ENCODE measurements at places on chromosomes 16 and 17. TPM values are rescaled to one million over a fixed set of nuclear protein-coding genes. Genes with fewer than 3 reads are reported as not detected.

DNA sequence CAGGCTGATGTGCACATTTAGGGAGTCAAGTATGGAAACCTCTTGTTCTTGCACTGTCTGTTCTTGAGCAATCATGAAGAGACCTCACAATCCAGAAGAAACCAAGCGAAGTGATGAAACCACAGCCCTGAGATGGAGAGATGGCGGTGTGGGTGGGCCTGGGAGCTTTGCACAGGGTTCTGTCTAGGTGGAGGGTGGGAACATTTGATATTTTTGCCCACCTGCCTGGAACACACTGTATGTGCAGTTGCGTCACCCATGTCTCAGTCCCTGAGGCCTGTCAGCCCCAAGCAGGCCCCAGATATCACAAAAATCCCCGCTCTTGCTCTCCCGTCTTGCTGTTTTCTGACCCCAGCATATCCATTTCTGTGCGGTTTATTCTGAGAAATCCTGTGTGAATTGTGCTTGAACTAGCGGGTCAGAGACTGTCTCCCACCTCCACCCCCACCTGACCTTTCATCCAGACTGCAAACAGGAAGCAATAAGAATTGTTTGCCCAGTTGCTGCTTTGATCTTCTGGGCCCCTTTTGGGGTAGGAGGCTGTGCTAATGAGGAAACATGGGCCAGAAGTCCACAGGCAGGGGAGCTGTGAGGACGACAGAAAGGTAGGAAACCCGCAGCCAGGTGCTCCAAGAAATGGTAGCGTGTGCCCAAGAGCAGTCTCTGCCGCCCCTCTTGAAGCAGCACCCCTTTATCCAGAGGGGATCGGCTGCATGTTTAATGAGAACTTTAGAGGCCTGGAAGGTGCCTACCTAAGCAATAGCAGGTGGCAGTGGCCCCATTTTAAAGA, 183.8 kb downstream of the CCDC182 start:
- H3K4me1 ChIP-seq = peaks cover 59% of the 10 kb centered on the region
- H3K4me3 ChIP-seq = no peak overlapping the region
- no peak overlapping the region for H3K27ac ChIP-seq
- peaks cover 9% of the 10 kb centered on the region for H3K27me3 ChIP-seq
- no peak for DNase-seq

DNA sequence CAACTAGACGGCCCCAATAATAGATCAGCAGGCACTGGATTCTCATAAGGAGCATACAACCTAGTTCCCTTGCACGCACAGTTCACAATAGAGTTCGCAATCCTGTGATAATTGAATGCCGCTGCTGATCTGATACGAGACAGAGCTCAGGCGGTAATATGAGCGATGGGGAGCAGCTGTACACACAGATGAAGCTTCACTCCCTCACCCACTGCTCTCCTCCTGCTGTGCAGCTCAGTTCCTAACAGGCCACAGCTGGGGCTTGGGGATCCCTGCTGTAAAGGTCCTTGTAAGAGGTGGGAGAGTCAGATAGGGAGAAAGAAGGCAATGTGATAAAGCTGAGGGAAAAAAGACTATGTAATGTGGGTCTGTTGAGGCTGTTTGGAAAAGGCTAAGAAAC, 577.5 kb downstream of the RBFOX1 start:
- H3K36me3 ChIP-seq = peaks cover 9% of the 10 kb centered on the region
- H3K27ac ChIP-seq = no peak overlapping the region
- no peaks in the 10 kb centered on the region for H3K4me1 ChIP-seq
- no peak for DNase-seq
- H3K4me3 ChIP-seq = no peak overlapping the region

DNA sequence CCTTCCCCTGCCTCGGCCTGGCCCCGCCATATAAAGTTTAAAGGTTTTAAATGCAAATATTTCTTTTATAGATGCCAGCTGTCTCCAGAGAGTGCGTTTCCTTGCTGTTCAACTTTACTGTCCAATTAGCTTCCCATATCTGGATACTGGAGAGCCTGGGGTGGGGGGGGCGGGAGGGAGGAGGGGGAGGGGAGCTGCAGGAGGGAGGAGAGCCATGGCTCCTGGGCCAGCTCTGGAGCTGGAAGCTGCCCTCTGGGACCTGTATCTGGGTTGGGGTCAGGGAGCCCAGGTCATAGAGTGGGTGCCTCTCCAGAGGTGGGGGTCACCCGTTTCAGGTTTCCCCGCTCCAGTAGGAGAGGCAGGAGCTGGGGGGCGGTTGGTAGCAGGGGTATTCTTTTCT, 6.2 kb upstream of the GSE1 start:
- DNase-seq = no peak
- H3K36me3 ChIP-seq = no peaks in the 10 kb centered on the region
- H3K27ac ChIP-seq = peak overlapping the region; percentile 75
- H3K4me3 ChIP-seq = peak overlapping the region; percentile 74
- peaks cover 49% of the 10 kb centered on the region for H3K4me1 ChIP-seq

DNA sequence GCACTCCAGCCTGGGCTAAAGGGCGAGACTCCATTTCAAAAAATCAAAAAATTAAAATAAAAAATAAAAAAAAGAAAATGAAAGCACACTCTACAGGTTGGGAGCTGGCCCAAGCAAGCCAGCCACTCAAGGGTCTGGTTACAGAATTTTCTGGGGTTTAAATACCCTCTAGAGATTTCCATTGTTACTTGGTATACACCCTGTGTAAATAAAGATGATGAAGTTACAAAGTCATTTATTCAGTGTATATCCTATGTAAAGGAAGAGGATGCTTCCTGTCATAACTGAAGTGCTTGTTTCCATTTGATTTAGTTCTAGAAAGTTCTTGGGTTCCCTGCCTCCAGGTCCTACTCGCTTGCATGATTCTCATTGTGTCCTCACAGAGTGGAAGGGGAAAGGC, 79.9 kb upstream of the C17orf78 start:
- H3K27ac ChIP-seq = no peak overlapping the region
- no peak overlapping the region for H3K4me3 ChIP-seq
- no peak for DNase-seq
- peaks cover 2% of the 10 kb centered on the region for H3K27me3 ChIP-seq
- H3K4me1 ChIP-seq = peaks cover 30% of the 10 kb centered on the region

- H3K4me1 ChIP-seq = peaks cover 5% of the 10 kb centered on the region
- DNase-seq = no peak
- no peaks in the 10 kb centered on the region for H3K36me3 ChIP-seq
- H3K4me3 ChIP-seq = no peak overlapping the region
- H3K27me3 ChIP-seq = no peaks in the 10 kb centered on the region
Measured at GRCh38 chr16:65991149-65991701, 375.3 kb upstream of the CDH5 start.

- DNase-seq = no peak
- peaks cover 13% of the 10 kb centered on the region for H3K27me3 ChIP-seq
- peaks cover 31% of the 10 kb centered on the region for H3K4me1 ChIP-seq
- H3K36me3 ChIP-seq = no peaks in the 10 kb centered on the region
- H3K27ac ChIP-seq = no peak overlapping the region
Measured at GRCh38 chr16:58027916-58028455, 2.4 kb downstream of the MMP15 start.

The SLC13A2 gene
- total RNA-seq = not detected

The KRTAP4-9 gene
- not detected for total RNA-seq

The CCL17 gene
- not detected for total RNA-seq

- H3K4me3 ChIP-seq = no peak overlapping the region
- no peak overlapping the region for H3K27ac ChIP-seq
- no peaks in the 10 kb centered on the region for H3K27me3 ChIP-seq
- DNase-seq = no peak
- no peaks in the 10 kb centered on the region for H3K36me3 ChIP-seq
Measured at GRCh38 chr16:20344611-20345010, 7.9 kb downstream of the UMOD start.

DNA sequence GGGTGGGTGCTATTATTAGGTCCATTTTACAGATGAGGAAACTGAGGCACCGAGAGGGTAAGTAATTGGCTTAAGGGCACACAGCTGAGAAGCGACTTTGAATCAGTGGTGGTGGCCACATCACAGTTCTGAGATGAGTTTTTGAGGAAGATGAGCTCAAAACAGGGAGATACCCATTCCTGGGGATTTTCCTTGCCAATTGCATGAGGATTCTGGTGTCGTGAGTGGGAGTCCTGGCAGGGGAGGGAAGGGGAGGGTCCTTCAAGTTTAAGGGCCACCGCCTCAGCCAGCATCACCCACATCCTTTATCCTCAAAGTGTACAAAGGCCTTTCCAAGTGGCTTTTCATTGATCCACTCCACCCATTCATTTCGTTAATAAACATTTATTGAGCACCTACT, 45.3 kb downstream of the IL21R start:
- no peaks in the 10 kb centered on the region for H3K4me1 ChIP-seq
- no peak overlapping the region for H3K4me3 ChIP-seq
- peaks cover 4% of the 10 kb centered on the region for H3K27me3 ChIP-seq
- no peak for DNase-seq
- H3K27ac ChIP-seq = no peak overlapping the region
- peaks cover 20% of the 10 kb centered on the region for H3K36me3 ChIP-seq

- no peak overlapping the region for H3K4me3 ChIP-seq
- no peak for DNase-seq
- H3K27me3 ChIP-seq = peaks cover 16% of the 10 kb centered on the region
- H3K36me3 ChIP-seq = no peaks in the 10 kb centered on the region
- peaks cover 42% of the 10 kb centered on the region for H3K4me1 ChIP-seq
- H3K27ac ChIP-seq = no peak overlapping the region
Measured at GRCh38 chr16:85304337-85304736, 192.1 kb upstream of the CIBAR2 start.

DNA sequence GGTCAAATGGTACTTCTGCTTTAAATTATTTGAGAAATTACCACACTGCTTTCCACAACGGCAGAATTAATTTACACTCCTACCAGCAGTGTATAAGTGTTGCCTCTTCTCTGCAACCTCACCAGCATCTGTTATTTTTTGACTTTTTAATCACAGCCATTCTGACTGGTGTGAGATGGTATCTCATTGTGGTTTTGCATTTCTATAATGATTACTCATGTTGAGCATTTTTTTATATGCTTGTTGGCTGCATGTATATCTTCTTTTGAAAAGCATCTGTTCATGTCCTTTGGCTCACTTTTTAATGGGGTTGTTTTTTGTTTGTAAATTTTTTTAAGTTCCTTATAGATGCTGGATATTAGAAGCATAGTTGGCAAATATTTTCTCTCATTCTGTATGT, 446.7 kb downstream of the PMP22 start:
- peaks cover 2% of the 10 kb centered on the region for H3K27me3 ChIP-seq
- H3K4me1 ChIP-seq = no peaks in the 10 kb centered on the region
- no peak overlapping the region for H3K4me3 ChIP-seq
- DNase-seq = no peak
- no peaks in the 10 kb centered on the region for H3K36me3 ChIP-seq

- no peaks in the 10 kb centered on the region for H3K36me3 ChIP-seq
- H3K4me3 ChIP-seq = no peak overlapping the region
- no peak for DNase-seq
- peaks cover 4% of the 10 kb centered on the region for H3K27me3 ChIP-seq
- H3K4me1 ChIP-seq = peaks cover 3% of the 10 kb centered on the region
Measured at GRCh38 chr16:46748775-46749705, 896 bp upstream of the MYLK3 start.

- no peaks in the 10 kb centered on the region for H3K27me3 ChIP-seq
- DNase-seq = no peak
- no peak overlapping the region for H3K4me3 ChIP-seq
Measured at GRCh38 chr17:49387498-49388289, 25.6 kb upstream of the ZNF652 start.

The FBXW10 gene
- total RNA-seq = not detected

DNA sequence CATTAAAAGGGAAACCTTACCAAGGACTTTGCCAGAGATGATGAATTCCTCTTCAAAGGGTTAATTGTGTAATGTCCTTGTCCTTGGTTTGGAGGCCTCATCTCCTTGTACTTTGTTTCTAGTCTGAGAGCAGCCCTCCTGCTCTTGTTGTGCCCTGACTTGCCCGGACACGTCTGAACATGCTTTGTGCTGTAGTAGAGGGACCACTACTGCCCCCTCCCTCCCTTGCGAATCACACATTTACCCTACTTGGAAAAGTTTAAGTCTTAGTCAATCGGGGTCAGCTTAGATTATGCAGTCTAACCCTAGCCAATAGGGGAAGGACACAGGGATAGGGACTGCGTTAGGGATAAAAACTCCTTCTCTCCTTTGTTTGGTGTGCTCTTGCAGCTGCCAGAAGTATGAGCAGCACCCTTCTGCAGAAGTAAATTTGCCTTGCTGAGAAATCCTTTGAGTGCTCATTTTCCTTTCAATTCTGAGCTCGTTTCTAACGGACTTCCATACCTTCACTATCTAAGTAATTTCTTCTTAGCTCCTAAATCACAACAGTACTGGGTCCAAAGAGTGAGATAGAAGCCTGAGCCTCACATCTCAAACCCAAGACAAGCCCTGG, 26.4 kb upstream of the CLEC3A start:
- no peaks in the 10 kb centered on the region for H3K27me3 ChIP-seq
- peaks cover 18% of the 10 kb centered on the region for H3K36me3 ChIP-seq
- peaks cover 10% of the 10 kb centered on the region for H3K4me1 ChIP-seq
- no peak overlapping the region for H3K4me3 ChIP-seq

GRCh38 chr17:17570798-17571716, 20.5 kb downstream of the PEMT start:
- H3K36me3 ChIP-seq = no peaks in the 10 kb centered on the region
- peaks cover 8% of the 10 kb centered on the region for H3K27me3 ChIP-seq
- H3K4me3 ChIP-seq = no peak overlapping the region
- peaks cover 25% of the 10 kb centered on the region for H3K4me1 ChIP-seq

- peak overlapping the region; percentile 26 for H3K4me3 ChIP-seq
- peaks cover 4% of the 10 kb centered on the region for H3K27me3 ChIP-seq
Measured at GRCh38 chr17:78738278-78738677, 43.8 kb downstream of the CYTH1 start.

DNA sequence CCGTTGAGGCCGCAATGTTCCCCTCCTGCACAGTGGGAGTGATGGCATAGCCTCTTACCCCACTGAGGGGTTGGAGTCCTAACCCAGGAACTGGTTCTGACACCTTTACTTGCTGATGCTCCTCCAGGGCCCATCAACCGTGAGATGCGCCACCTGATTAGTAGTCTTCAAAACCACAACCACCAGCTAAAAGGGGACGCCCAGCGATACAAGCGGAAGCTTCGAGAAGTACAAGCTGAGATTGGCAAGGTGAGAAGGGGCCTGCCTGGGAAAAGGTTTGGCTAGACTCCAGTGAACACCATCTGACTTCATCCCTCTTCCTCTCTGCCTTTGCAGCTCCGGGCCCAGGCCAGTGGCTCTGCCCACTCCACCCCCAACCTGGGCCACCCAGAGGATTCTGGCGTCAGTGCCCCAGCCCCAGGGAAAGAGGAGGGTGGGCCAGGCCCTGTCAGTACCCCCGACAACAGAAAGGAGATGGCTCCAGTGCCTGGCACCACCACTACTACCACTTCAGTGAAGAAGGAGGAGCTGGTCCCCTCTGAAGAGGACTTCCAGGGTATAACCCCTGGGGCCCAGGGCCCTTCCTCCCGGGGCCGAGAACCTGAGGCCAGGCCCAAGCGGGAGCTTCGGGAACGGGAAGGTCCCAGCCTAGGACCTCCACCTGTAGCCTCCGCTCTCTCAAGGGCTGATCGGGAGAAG, 5.8 kb downstream of the RNF40 start:
- H3K27ac ChIP-seq = no peak overlapping the region
- H3K27me3 ChIP-seq = peaks cover 6% of the 10 kb centered on the region
- DNase-seq = no peak

DNA sequence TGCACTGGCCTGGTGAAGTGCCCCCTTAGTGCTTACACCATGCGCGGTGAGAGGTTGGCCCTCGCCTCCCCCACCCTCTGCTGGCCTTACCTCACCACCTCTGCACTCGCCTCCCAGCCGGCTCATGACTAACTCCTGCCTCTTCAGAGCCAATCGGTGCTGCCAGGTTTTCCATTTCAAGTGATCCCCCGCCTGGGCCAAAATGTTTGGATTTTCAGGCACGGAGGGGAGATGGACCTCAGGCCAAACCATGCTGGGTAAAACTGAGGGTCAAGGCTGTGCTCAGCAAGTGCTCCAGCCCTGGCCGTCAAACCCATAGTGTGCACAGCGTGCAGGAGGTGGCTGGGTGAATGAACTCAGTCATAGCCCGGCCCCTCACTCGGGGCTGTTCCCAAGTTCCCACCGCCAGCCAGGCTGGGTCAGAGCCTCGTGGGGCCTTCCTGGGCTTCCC, 175.4 kb downstream of the SEC14L1 start:
- no peak overlapping the region for H3K4me3 ChIP-seq
- no peaks in the 10 kb centered on the region for H3K27me3 ChIP-seq
- peak; percentile 17 for DNase-seq
